ENCODE measurements at places on chromosomes 3 and 15.

DNA sequence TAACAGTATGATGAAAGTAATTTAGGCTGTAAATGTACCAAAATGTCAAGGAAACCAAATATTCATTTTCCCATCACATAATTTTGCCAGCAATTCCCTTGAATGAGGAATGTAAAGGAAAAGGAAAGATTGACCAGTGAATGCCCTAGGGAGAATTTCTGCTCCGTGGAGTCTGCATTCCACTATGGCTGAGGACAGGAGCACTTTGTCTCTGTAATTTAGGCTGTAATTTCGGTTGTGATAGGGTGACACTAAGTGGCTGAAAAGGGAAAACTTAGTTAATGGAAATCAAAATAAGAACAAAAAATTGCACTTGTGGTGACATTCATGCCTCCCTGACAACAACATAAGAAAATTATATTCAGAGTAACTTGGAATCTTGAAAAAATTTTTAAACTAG, 8.3 kb upstream of the TMEM207 start:
- no peak for DNase-seq

- DNase-seq: no peak
These were observed 135.3 kb upstream of the DAZL start for GRCh38 chr3:16740515-16740914.

GRCh38 chr3:58285334-58285733, 20.7 kb upstream of the RPP14 start:
- no peak for DNase-seq

DNA sequence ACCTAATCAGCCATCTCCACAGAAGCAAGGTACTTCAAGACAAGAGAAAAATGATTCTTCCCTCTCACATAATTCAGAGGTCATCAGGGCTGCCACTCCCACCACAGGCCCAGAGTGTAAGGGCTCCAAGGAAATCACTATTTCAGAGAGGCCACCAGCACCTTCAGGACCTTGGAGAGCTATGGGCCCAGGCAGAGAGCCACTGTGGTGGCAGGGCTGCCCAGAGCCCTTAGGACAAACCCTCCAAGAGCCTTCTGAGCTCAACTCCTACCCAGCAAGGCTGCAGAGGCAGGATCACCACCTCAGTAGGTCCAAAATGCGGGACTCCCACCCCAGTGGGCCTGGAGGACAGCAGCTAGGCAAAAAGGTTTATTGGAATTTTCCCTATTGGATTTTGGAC, 17.9 kb upstream of the FAN1 start:
- DNase-seq: no peak

GRCh38 chr3:23263796-23264195, 60.7 kb downstream of the UBE2E2 start:
- DNase-seq: no peak

DNA sequence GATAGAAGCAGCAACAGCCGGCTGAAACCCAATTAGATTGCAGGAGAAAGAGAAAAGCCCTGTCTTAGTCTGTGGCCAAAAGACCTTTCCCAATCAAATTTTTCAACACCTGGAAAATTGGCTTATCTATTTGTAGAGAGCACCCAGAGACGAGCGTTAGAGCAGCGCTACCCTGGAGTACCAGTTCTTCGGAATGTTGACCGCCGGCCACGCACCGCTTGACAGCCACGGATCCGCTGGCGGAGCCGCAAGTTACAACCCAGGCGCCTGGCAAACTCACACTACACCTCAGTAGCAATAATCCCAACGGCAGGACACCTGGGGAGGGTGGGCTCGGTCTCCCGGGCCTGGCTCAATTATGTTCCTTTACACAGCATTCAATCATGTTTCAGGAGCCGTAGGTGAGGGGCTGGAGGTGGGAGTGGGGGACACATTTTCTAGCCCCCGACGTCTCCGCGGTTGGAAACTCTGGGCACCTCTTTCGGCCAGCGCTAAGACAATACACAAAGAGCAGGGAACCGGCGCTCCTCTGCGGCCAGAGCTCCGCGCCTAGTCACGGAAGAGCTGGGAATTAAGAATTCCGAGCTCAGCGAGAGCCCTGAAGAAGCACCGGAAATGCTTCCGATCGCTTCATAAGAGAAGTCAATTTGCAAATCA, 1.2 kb downstream of the MB21D2 start:
- no peak for DNase-seq

- DNase-seq: no peak
These were observed 6.7 kb upstream of the PFN2 start for GRCh38 chr3:149977386-149977785.

DNA sequence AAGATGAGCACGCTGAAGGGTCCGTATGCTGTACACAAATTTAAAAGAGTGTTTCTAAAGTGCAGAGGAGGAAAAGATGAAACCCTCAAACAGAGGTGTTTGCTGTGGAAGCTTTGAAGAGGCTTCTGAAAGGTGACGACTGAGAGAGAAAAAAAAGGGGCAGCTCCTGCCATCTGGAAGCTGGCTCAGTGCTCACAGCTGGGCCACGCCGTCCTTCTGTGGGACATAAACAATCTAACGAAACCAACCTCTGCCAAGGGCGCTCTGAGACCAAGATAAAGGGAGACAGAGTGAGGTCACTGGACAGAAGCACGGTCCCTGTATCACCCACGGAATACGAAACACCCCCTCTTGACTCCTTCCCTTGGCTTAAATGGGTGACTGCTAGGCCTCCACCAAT, 96.3 kb upstream of the SLC6A6 start:
- no peak for DNase-seq

GRCh38 chr3:99131876-99132275, 230.4 kb upstream of the DCBLD2 start:
- DNase-seq: no peak

DNA sequence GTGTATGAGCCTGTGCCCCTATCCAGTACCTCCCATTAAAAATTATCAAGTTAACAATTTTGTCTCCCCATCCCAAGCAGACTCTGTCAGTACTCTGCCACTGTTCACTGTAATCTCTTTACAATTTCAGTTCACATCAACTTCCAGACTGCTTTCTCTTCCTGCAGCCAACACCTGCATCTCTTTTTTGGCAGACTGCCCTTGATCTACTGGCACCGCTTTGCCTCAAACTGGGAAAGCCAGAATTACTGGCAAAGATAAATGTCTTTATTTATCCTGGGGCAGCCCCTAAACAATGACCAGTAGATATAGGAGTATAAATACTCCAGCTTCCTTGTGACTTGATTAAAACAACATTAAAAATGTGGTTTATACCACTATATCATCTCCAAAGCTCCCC, 494.1 kb downstream of the ZNF385D start:
- DNase-seq: no peak

Measured in OCI-LY7 (cell line).